HEK293T (cell line): ENCODE measurements at places on chromosomes 12 and 14.

DNA sequence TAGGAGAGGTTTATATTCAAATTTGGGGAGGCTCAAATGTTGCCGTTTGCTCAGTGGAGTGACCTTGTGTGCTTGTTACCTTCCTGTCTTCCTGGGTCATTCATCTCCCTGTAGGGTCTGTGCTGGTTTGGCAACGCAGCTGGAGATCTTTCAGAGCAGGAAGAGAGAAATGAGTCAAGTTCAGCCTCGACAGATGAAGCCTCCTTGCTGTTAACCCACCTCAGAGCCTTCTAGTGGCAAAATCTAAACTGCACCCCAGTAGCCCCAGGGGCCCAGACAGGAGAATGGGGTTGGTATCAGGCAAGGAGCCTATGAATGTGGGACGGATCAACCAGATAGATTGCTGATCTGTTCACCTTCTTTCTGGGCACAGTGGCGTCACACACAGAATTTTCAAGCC is 999.3 kb downstream of the VRK1 start:
- DNase-seq, result no peak

DNA sequence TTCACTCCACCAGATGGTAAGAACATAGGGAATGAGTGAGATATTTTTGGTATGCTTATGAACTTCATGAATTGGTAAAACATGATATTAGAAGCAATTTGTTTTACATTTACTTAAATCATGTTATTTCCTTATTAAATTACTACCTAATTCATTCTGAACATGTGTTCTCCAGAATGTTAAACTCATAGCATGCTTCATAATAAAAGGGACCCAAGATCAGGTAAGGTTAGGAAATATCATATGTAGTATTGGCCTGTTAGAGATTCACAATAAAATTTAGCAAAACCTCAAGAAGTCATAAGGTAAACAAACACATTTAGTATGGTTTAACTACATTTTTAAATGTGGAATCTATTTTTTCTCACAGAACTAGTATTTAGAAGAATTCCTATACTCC is 28.2 kb downstream of the PTPRQ start:
- DNase-seq, result no peak

GRCh38 chr14:90137807-90138206 is 76.0 kb downstream of the KCNK13 start:
- no peak for DNase-seq

DNA sequence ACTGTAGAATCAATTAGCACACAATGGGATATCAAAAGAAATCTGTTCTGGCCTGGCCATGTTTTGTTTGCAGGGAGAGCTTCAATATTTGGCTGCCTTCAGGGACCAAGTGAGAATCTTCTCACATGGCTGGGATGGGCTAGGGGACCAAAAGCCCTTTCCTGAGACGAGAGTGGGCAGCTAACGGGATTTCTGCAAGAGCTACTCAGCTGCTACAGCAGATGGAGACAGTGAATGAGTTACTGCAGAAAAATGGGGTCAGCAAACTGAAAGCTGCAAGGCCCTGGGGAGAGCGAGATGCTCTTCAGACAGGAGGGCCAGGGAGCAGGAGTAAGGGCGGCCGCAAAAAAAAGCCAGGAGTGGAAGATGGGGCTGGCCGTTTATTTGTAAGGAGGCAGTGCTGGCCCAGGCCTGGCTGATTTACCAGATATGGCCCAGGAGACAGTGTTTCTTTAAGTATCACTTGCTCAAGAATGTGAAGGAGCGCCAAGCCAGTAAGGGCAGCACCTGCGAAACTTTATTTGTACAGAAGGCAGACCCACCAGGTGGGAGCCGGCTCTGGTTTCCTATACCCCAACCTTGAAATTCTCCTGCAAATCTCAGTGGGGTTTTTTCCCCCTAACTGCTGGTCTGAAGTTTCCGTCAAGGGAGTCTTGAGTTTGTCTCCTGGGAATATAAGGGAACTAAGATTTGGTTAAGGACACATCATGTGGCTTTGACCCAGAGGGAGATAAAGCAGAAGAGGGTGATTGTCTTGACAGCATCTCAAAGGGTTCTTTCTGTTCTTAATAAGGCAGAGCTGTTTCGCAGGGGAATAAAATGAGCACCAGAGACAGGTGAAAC is 57.8 kb downstream of the SSH1 start:
- no peak for DNase-seq

GRCh38 chr12:88856201-88856600 is 275.9 kb upstream of the KITLG start:
- DNase-seq, result no peak

- DNase-seq, result no peak
These were observed 201.3 kb upstream of the OR4E1 start for GRCh38 chr14:21874946-21875345.

GRCh38 chr14:81301813-81302212 is 81.1 kb upstream of the GTF2A1 start:
- DNase-seq, result no peak

- no peak for DNase-seq
These were observed 315.4 kb downstream of the DPF3 start for GRCh38 chr14:72578514-72578913.

DNA sequence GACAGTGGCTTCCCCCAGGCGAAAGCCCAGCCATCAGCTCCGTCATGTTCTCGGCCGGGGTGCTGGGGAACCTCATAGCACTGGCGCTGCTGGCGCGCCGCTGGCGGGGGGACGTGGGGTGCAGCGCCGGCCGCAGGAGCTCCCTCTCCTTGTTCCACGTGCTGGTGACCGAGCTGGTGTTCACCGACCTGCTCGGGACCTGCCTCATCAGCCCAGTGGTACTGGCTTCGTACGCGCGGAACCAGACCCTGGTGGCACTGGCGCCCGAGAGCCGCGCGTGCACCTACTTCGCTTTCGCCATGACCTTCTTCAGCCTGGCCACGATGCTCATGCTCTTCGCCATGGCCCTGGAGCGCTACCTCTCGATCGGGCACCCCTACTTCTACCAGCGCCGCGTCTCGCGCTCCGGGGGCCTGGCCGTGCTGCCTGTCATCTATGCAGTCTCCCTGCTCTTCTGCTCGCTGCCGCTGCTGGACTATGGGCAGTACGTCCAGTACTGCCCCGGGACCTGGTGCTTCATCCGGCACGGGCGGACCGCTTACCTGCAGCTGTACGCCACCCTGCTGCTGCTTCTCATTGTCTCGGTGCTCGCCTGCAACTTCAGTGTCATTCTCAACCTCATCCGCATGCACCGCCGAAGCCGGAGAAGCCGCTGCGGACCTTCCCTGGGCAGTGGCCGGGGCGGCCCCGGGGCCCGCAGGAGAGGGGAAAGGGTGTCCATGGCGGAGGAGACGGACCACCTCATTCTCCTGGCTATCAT is 663 bp downstream of the PTGER2 start:
- no peak for DNase-seq

DNA sequence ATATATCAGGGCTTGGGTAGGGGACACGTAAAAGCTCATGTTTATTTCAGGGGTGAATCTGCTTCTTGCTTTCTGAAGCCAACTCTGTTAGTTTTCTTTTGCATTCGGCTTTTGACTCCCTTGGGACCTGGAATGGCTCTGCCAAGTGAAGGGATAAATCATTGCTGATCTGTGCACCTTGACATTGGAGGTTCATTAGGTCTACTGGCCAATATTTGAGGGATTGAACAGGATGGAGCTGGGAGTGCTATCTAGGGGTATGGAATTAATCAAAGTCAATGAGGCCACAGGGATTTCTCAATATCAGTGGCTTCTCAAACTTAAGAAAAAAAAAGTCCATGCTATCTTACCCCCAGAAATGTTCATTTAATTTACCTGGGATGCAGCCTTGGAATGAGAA is 203.5 kb upstream of the RMST start:
- DNase-seq, result no peak

DNA sequence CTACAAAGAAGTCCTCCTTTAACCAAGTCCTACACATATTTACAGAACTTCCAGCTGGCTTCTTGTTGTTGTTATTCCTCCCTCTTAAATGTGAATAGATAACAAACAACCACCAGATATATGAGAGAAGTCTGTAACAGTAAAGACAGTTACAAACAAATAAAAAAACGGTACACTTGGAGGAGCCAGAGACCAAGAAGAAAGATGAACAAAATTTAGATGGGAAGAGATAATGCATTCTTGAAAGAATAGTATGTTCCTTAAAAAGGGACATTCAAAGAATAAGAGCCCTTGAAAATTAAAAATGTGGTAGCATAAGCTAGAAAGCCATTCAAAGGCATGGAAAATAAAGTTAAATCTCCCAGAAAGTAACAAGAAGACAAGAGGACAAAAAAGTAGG is 25.9 kb downstream of the SLCO1A2 start:
- DNase-seq, result no peak

GRCh38 chr14:42429401-42429800 is 822.7 kb downstream of the LRFN5 start:
- DNase-seq, result no peak

GRCh38 chr14:97248973-97249372 is 451.8 kb downstream of the VRK1 start:
- no peak for DNase-seq

GRCh38 chr12:92445253-92446082 is 257.3 kb upstream of the PLEKHG7 start:
- no peak for DNase-seq

GRCh38 chr12:25787701-25788100 is 170.8 kb upstream of the RASSF8 start:
- DNase-seq, result no peak

- DNase-seq, result no peak
These were observed 7.2 kb upstream of the CCDC197 start for GRCh38 chr14:93989939-93990338.

- DNase-seq, result no peak
These were observed 53.8 kb downstream of the TRIM9 start for GRCh38 chr14:51041108-51041531.

GRCh38 chr14:94388027-94388383 is 397 bp downstream of the SERPINA1 start:
- no peak for DNase-seq

DNA sequence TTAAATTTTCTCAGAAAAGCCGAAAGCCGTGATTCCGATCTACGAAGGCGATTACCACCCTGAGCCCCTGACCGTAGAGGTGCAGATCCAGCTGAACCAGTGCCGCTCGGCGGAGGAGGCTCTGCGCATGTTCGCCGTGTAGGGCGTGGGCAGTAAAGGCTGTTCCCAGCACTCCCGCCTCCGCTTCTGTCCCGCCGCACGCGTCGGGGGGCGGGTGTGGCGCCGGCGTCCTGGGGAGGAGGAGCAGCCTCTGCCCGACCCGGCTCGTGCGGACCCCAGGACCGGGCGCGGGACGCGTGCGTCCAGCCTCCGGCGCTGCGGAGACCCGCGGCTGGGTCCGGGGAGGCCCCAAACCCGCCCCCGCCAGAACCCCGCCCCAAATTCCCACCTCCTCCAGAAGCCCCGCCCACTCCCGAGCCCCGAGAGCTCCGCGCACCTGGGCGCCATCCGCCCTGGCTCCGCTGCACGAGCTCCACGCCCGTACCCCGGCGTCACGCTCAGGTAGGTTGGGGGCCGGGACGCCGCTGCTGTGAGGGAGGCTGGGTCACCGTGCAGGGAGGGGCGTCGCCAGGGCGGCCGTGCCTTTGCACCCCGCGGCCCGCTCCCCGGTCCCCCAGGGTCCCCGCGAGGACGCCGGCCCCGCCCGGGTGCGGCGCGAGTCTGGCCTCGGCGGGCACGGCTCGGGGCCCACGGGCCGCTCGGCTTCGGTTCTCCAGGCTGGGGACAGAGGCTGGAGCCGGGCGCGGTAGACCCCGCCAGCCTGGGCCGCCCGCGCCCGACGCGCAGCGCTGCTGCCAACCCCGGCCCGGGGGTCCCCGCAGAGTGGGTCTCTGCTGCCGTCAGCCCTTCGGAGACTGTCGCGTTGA is at the start of gene B3GNT4:
B3GNT4 (plus strand) TSS at position 409 of the 866 bp plus-strand sequence. CDS start 910 bp downstream, outside the sequence.
- peak; percentile 84 for DNase-seq

GRCh38 chr12:3698218-3698974 is 54.5 kb downstream of the CRACR2A start:
- no peak for DNase-seq

GRCh38 chr14:63343878-63344277 is 25.1 kb upstream of the GPHB5 start:
- DNase-seq, result no peak

- no peak for DNase-seq
These were observed 6.8 kb downstream of the ALDH1L2 start for GRCh38 chr12:105077435-105077834.

DNA sequence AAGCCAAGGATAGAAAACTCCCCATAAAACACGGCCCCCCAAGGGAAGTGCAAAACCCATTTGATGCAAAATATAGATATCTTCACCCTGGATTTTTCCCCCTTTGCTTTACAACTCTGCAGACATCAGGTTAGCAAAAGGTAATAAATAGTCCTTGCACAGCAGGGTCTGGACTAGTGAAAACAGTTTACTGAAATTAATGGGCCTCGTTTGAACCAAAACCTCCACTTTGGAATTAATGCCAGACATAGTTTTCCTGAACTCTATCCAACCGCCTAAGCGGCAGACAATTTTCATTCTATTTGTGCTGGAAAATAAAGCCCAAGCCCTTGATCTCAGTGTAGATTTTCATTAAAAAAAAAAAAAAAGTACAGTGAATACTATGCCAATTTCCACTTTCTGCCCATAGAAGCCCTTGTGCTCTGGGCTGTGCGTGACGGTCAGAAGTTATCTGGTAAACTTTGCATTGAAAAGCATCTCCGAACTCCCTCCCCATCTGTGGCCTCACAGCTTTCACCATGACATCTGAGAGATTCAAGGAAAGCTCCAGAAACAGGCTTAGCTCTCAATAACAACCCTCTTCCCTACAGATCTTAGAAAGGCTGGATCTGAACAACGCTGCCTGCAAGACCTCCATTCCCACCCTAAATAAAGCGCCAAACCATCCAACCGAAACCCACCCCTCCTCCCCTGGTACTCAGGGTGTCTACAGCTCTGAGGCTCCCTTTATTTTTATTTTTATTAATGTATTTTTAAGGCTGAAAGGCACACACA is 11.0 kb upstream of the IRF2BPL start:
- no peak for DNase-seq

- no peak for DNase-seq
These were observed 17.4 kb downstream of the EGLN3 start for GRCh38 chr14:33933386-33933933.

- DNase-seq, result no peak
These were observed 79.1 kb upstream of the LMO3 start for GRCh38 chr12:16685107-16685506.

DNA sequence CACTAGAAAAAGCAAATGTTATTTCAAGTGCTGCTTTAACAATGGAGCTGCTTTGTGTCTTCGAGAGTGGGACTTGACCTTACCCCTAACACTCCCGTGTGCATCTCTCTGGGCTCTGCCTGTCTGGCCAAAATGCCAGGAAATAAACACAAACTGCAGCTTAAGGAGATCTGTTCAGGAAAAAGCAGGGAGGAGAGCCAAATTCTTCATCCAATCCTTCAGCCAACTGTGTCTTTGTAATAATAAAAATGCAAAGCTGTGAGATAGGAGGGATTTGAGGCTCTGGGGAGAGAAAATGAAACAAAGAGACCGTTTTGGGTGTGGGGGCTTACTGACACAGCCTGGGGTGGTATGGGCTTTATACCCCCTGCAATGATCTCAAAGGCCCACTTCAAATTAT is 85.8 kb upstream of the WSCD2 start:
- DNase-seq, result no peak

DNA sequence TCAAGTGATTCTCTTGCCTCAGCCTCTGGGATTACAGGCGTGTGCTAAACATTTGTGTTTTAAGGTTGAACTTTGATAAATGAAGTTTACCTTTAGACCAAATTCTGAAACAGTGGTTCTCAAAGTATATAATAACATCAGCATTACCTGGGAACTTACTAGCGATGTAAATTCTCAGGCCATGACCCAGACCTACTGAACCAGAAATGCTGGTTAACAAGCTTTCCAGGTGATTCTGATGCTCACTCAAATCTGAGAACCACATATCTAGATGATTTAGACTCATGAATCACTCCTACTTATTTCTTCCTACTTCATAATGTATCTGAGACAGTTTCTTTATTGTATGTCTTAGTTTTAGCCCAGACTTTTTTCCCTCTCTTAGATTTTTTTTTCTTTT is 43.6 kb downstream of the RAD51B start:
- DNase-seq, result no peak
